ENCODE measurements at places on chromosomes 12 and 14. TPM values are rescaled to one million over a fixed set of nuclear protein-coding genes. Genes with fewer than 3 reads are reported as not detected.

KLRK1 gene
- not detected for total RNA-seq

CLEC6A gene
- not detected for total RNA-seq

HCAR3 gene
- 0.68 TPM for total RNA-seq

EP400 gene
- total RNA-seq = 6.5 TPM

HOXC11 gene
- total RNA-seq = not detected

TPPP2 gene
- not detected for total RNA-seq

All from nasal cavity respiratory epithelium epithelial cell of viscerocranial mucosa (primary cell).